ENCODE measurements at places on chromosomes 11 and 22.

DNA sequence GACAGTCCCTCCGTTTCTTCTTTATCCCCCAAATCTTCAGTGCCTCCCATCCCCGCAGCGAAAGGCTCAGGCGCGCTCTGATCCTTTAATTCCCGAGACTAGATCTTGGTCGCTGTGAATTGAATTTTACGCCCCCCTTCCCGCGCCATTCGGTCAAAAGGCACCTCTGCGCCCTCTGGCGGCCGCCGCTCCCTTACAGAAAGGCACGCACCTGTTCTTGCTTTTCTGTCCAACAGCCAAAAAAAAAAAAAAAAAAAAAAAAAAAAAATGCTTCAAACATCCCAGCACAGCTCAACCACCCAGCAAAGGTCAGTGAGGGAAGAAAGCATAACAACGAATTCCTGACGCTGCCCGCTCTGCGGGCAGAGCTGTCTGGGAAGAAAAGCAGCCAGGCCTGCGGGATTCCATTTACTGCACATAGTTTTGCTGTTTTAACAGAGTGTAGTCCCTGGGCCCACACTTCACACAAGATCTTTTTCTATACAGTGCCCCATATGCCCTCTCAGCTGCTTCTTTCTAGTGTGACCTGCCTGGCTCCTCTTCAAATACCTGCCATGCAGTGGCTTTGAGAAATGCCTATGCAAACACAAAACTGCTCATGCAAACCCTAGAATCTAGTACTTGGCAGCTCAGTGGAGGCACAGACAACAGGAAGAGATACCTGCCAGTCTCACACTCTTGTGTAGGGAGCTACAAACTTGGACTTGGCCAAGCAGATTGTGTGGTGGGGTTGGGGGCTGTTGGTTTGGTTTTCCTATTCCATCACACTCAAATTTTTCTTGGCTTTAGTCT, 1.3 kb upstream of the ESAM start:
- DNase-seq = peak; percentile 61

- DNase-seq = no peak
These were observed 5.9 kb downstream of the PTPRJ start for GRCh38 chr11:47986219-47986618.

DNA sequence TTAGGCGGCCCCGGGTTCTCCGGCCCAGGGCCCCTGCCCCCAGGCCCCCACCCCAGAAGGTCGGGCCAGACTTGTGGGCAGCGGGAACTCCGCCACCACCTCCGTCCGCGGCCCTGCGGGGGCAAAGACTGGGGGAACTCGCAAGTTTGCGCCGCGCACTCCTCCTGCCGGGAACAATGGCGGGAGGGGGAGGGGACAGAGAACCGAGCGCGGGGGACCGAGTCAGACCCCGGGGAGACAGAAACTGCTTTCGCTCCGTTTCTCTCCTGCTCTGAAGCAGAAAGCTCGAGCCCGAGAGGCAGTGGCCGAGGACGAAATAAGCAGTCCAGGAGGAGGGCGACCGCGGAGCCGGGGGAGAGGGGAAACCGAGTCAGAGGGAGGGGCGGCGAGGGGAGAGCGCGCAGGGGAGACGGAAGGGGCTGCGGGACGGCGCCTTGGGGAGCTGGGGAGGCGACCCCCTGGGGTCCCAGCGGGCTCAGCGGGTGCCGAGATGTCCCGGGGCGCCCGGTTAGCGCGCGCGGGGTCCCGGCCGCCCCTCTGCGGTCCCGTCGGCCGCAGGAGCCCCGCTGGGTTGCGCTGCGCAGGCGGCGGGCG, 555 bp downstream of the TP53I11 start:
- no peak for DNase-seq

- no peak for DNase-seq
These were observed 30.6 kb downstream of the RSF1 start for GRCh38 chr11:77789731-77790476.

GRCh38 chr11:95301474-95301873, 70.5 kb upstream of the SESN3 start:
- no peak for DNase-seq

DNA sequence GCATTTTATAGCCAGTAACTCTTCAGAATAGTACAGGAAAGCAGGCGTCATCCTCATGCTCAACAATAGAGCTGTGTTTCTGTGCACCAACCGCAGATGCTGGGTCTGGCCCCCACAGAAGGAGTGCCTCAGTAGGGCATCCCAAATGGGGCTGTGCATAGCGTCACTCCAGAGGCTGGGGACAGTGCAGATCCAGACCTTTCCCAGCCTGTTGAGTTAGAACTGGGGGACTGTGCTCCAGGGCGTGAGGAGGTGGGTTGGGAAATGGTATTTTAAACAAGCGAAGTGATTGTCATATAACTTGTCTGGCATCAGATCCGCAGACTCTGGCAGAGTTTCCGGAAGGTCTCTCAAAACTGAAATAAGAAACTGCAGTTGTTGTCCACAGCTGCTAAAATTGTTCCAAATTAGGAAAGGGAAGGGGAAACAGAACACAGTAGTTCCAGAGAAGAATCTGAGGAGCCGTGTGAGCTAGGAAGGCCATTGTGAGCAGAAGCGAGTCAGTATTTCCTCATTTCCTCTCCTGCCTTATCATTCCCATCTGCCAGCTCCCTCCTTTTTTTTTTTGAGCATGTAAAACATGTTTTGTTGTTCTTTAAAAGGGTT, 52.2 kb downstream of the JAM3 start:
- peak; percentile 9 for DNase-seq

DNA sequence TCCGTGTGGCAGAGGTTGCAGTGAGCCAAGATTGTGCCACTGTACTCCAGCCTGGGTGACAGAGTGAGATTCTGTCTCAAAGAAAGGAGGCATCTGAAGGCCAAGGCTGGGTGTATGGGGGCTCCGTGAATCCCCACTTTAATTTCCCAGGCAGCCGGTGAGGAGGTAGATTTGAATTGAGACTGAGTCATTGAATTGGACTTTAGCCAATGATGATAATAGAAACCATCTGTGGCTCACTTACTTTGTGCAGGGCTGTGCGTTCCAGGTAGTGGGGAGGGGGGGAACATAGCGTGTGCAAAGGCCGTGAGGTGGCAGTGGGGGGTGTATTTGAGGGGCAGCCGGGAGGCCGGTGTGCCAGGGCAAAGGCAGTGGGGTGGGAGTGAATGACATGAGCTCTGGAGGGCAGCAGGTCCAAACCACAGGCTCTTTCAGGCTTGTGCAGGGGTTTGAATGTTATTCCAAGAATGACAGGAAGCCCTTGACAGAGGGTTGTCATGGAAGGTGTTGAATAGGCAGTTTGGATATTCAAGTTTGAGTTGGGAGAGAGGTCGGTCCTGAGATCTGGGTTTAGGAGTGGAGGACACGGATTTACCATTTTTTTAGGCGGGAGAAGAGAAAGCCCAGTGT, 6.1 kb downstream of the ARHGAP8 start:
- DNase-seq = no peak

GRCh38 chr11:119823077-119823476, 94.1 kb upstream of the NECTIN1 start:
- no peak for DNase-seq

- no peak for DNase-seq
These were observed 430.6 kb downstream of the MIAT start for GRCh38 chr22:27088026-27088425.

- no peak for DNase-seq
These were observed 102.3 kb downstream of the TP53I11 start for GRCh38 chr11:44848203-44848962.

DNA sequence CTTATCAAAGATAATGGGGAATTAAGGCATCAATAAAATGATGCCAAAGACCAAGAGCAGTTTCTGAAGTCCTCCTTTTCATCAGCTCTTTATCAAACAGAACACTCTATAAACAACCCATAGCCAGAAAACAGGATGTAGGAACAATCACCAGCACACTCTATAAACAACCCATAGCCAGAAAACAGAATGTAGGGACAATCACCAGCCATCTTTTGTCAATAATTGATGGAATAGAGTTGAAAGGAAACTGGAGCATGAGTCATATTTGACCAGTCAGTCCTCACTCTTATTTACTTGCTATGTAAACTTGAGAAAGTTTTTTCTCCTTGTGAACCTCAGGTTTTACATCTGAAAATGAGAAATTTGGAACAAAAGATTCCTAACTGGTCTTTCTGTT, 10.0 kb downstream of the MS4A2 start:
- DNase-seq = no peak

DNA sequence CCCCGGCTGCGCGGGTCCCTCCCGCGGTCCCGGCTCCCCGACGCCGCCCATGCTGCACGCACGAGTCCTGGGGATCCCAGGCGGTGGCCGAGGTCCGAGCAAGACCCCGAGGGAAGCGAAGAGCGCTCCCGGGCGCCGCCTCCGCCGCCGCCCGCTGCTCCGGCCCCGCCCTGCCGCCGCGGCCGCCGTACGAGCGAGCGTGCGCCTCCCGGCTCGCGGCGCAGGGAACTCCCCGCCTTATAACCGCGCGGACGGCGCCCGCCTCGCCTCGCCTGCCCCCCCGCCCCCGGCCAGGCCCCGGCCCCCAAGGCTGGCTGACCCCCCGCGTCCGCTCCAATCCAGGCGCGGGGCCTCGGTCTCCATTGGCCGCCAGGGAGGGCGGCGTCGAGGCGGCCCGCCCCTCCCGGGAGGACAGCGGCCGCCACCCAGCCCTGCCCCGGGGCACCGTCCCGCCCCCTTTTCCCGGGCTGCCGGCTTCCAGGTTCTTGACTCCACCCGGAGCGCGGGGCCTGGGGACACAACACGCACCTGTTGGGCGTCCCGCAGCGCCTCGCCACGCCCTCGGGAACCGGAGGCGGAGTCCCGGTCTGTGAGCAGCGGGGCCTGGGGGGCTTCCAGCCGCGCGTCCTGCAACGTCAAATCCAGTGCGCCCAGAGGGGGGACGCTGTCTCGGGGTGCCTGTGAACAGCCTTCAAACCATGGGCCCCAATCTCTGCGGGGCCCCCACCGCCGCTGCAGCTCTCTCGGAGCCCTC, at the start of gene FADS3:
TSS of gene FADS3 (minus strand) at position 215 of the 754 bp plus-strand sequence. CDS start at position 51, 164 bp downstream.
- peak; percentile 65 for DNase-seq

DNA sequence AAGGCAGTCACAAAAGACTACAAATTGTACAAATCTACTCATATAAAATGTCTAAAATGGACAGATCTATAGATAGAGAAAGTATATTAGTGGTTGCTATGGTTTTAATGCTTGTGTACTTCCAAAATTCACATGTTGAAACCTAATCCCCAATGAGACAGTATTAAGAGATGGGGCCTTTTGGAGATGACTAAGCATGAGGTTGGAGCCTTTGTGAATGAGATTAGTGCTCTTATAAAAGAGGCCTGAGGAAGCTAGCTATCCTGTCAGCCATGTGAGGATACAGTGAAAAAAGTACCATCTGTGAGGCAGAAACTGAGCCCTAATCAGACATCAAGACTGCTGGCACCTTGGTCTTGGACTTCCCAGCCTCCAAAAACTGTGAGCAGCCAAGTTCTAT, 82.6 kb downstream of the CYP2R1 start:
- no peak for DNase-seq

GRCh38 chr11:121225382-121225781, 67.2 kb upstream of the SC5D start:
- no peak for DNase-seq

DNA sequence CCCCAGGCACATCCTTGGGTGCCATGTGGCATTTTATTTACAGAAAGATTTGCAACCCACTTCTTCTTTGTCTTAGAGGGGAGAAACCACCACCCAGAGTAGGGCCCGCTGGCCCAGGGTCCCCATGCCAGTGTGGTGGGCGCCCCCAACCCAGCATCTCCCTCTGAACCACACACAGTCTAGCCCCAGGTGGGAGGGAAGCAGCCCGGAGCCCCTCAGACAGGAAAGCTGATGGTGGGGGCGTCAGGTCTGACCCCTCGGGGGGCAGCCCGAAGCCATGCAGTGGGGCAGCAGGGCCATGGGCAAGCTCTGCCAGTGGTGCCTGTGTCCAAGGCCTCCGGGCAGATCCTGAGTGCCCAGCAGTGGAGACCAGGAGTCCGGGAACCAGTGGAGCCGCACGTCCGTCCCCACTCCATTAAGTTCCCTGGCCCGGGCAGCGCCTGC, 11.7 kb downstream of the TRPM5 start:
- no peak for DNase-seq

- no peak for DNase-seq
These were observed 1.6 kb downstream of the PTPRCAP start for GRCh38 chr11:67435727-67436458.
